ENCODE measurements at places on chromosomes 3 and 15.

- DNase-seq: no peak
Measured at GRCh38 chr3:139654637-139655365, 23.0 kb downstream of the NMNAT3 start.

- no peak for DNase-seq
Measured at GRCh38 chr3:39410893-39411292, 4.4 kb downstream of the RPSA start.

- no peak for DNase-seq
Measured at GRCh38 chr15:38554354-38554753, 10.3 kb downstream of the RASGRP1 start.

DNA sequence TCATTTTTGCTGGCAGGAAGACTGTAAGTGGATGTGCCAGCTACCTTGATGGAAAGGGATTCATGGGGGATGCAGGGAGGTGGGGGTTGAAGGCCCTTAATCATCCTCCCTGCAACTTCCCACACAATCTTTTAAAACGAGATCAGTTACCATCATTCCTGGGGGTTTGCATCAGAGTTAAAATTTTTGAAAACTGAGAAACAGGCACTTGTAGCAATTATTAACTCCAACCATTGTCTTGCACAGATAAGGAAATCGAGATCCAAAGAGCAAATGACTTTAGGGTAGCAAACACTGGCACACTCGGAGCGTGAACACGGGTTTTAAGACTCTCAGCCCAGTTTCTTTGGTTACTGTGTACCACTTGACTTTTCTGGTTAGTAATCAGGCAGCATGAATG lies 41.9 kb downstream of the GPD1L start:
- DNase-seq: no peak

DNA sequence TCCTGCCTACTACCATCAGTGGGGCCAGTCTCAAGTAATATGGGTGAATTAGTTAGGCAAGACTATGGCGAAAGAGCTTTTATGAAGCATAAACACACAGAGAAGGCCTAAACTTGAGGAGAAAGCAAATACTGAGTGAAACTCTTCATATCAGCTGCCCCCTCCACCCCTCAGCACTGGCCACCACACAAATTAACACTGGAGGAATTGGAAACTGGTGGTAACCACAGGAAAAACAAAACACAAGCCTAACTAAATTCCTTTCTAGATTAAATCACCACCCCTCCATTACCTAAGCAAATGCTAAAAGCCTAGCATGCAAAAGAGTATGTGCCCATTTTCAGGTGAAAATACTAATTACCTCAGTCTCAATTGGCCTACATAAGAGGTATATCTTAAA lies 774.7 kb upstream of the NECTIN3 start:
- no peak for DNase-seq

- DNase-seq: no peak
Measured at GRCh38 chr3:25584011-25584789, 80.5 kb downstream of the TOP2B start.

DNA sequence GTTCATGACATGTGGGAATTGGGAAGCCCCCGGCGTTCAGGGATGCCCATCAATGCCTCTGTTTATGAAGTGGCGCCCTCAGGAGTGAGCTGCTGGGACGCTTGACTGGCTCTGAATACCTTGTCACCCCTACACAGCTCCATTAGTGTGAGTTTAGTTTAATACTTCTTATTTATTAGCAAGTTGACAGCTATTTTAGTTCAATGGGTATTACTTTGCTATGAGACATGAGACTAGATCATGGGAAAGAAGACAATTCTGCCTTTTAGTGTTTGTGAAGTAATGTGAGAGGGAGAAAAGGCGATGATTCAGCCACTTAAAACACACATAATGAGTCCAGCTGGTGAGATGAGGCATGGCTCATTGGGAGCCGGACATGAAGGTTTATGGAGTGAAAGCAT lies 678.5 kb downstream of the NR2F2 start:
- no peak for DNase-seq

DNA sequence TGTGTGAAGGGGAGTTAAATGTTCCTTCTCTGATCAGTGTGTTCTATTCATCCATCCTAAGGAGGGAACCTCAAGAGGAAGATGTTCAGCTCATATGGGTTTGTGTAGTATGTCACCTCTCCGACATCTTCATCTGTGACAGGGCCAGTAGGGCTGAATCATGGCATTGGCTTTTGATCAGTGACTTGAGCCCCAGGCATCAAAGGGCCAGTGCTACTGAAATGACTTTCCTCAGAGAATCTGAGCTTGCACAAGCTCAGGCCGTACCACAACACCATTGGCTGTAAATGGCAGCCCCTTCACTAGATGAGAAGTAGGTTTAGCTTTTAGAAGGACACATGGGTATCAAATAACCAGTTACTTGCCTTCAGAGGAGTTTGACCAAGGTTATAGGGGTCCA lies 183.2 kb upstream of the NR2E3 start:
- no peak for DNase-seq

DNA sequence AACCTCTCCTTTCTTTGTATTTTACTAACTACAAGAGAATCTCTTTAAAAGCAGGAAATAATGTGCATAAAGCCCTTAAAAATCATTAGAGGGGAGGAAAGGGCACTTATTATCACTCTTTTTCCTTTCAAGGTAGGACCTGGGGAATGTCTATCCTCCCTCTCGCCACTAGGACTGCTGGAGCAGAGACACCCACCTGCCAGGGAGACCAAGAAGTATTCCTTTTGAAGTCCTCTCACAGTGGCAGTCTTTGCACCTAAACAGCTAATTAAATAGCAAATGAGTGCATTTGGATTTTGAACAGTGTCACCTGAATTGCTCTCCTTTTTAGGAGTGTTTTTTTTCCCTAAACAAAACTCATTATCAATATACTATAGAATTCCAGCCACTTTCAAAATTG lies 874.1 kb downstream of the ZPLD1 start:
- DNase-seq: no peak

- no peak for DNase-seq
Measured at GRCh38 chr3:158267015-158267414, 157.1 kb downstream of the RSRC1 start.

- no peak for DNase-seq
Measured at GRCh38 chr3:53774414-53774813, 71.8 kb downstream of the CHDH start.

DNA sequence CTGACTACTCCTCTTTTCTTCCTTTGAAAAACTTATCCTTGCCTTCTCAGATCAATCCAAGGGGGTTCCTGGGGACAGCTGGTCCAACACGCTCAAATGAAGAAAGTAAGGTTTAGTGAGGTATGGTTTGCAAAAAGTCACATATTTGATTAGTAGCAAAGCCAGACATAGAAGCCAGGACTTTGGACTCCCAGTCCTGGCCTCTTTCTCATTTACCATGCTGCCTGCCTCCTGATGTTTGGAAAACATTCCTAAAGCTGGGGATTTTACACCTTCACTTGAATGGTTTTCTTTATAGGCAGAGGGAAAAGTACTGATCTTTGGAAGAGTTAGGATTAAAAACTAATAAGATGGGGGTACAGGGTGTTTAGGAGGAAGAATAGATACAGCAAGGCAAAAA lies 14.6 kb downstream of the POPDC2 start:
- DNase-seq: no peak

GRCh38 chr3:185852635-185853034 lies 27.8 kb upstream of the IGF2BP2 start:
- DNase-seq: no peak

GRCh38 chr3:188242436-188243123 lies 88.6 kb downstream of the LPP start:
- no peak for DNase-seq

GRCh38 chr3:178513546-178514380 lies 22.5 kb upstream of the KCNMB2 start:
- no peak for DNase-seq

DNA sequence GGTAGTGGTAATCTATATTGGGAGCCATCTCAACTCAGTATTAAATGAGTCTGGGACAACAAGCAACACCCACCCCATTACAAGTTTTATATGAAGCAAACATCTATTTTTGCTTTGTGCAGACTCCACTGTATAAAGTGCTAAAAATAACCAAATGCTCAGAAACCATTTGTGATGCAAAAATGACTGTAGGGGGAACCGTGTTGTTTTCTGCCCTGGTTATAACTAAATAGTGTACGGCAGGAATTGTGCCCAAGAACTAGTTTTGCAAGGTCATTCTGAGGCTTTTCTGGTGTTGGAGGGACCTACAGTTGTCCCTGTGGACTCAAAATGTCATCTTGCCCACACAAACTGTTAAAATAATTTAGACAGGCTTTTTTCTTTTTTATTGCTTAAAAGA lies 88.3 kb downstream of the ITPR1 start:
- no peak for DNase-seq

- DNase-seq: no peak
Measured at GRCh38 chr15:94237903-94238302, 6.5 kb downstream of the MCTP2 start.

DNA sequence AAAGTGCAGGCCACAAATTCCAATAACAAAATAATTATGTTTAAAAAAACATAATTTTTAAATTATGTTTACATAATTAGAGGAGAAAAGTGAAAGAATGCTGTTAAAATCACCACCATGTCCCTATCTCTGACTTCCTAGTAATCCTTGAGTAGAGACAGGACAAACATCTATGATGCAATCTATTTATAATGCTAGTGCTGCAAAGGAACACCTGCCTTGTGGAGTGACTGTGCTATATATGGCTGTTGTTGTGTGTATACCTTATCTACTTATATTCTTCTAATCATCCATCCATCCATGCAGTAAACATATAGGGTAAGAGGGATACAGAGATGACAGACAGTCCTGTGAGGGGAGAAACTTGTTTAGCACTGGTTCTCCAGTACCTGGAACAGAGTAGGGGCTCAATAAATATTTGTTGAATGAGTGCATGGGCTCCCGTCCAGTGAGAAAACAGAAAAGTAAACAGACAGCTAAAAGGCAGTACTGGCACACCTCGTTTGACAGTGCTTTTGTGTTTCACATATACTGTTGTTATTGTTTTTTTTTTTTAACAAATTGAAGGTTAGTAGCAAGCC lies 229.3 kb upstream of the UBE2E1 start:
- DNase-seq: no peak

DNA sequence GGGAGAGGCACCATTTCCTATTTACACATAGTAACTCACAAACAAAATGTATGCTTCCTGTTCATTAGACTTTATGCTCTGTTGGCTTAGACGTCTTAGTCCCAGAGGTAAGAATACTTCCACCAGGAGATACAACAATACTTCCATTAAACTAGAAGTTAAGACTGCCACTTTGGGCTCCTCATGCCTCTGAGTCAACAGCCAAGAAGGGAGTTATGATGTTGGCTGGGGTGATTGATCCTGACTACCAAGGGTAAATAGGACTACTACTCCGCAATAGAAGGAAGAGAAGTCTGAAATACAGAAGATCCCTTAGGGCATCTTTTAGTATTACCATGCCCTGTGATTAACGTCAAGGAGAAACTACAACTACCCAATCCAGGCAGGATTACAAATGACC lies 43.5 kb upstream of the ABI3BP start:
- no peak for DNase-seq

DNA sequence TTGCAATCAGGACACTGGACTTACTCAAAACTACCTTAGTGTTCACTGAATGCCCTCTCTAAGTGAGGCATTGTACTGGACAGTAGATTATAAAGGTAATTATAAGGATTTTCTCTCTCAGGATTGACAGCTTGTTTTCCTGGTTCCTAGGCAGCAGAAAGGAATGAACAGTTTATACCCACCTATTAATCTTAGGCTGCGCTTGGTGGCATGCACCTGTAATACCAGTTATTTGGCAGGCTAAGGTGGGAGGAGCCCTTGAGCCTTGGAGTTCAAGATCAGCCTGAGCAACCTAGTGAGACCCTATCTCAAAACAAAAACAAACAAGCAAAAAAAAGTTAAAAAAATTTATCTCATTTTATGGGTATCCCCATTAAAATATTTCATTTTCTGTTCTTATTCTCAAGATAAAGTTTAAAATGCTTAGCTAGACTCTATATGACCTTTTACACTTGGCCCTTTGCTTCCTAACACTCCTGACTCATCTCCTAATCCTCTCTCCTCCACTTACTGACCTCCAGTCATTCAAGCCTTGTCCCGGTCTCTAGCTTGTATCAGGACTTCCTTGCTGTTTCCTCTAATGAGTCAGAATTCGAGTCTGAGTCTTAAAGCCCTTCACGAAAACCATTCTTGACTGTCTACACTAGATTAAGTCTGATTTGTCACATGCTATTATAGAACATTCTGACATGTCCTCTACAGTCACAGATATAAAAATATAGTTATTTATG lies 348.6 kb downstream of the NLGN1 start:
- DNase-seq: no peak

DNA sequence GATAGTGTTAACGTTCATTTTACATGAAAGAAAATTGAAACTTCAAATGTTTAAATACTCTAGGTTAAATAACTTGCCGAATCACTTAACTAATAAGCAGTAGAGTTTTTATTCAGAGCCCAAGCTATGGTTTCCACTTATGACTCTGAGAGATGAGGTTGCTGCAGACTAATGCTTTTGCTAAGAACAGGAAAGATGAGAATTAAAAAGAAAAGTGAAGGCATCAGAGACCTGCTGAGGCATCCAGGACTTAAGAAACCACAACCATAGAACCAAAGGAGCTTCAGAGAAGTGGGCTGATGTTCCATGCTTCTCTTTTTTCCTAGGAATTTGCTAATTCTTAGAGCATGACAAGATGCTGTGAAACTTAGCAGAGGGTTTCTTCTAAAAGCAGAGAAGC lies 9.5 kb downstream of the HMG20A start:
- no peak for DNase-seq

DNA sequence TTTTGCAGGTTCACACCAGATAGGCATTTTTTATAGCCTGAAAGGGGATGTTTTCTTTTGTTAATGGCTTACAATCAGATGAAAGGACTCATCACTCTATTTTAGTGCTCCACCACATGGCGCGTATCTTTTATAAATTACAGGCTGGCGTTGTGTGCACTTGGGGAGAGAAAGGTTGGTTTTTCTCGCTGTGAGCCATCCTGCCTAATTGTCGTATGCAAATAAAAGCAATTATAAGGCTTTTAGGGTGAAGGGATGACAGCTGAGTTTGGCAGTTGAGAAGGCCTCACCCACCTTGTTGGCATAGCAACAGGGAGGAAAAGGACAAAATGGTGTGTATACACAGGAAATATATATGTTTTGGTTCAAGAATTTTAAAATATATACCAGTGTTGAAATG lies 268.0 kb downstream of the NR2F2 start:
- DNase-seq: no peak

DNA sequence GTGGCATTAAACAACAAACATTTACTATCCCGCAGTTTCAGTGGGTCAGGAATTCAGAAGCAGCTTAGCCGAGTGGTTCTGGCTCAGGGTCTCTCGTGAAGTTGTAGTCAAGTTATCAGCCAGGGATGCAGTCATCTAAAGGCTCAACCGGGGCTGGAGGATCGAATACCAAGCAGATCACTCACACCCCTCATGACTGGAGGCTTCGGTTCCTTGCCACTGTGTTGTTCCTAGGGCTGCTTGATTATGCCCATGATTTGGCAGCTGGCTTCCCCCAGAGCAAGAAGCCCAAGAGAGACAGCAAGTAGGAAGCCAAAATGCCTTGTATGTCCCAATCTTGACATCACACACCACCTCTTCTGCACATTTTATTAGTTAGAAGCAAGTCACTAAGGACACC lies 33.9 kb upstream of the CDCP1 start:
- DNase-seq: no peak
